Spleen (tissue), 13 donors: ENCODE measurements at places on chromosomes 2 and 18. TPM values are rescaled to one million over a fixed set of nuclear protein-coding genes. Genes with fewer than 3 reads are reported as not detected.

CDK5R2 gene
- not detected for polyA plus RNA-seq

SPC25 gene
- polyA plus RNA-seq, result 4.2 TPM

GLS gene
- 42.3 TPM for polyA plus RNA-seq

FN1 gene
- polyA plus RNA-seq, result 38.6 TPM

CNRIP1 gene
- 7.8 TPM for polyA plus RNA-seq

DSEL gene
- 0.22 TPM for polyA plus RNA-seq

ERICH2 gene
- polyA plus RNA-seq, result not detected

ANKRD23 gene
- polyA plus RNA-seq, result 3.9 TPM

ALKAL2 gene
- polyA plus RNA-seq, result 4.2 TPM

VIL1 gene
- polyA plus RNA-seq, result 0.04 TPM

C2orf78 gene
- polyA plus RNA-seq, result not detected

NGEF gene
- 0.26 TPM for polyA plus RNA-seq

ALPG gene
- polyA plus RNA-seq, result not detected

GPR39 gene
- 0.05 TPM for polyA plus RNA-seq

IRS1 gene
- polyA plus RNA-seq, result 0.89 TPM

OSR1 gene
- polyA plus RNA-seq, result 0.04 TPM

CRIM1 gene
- polyA plus RNA-seq, result 7.1 TPM

TGFA gene
- polyA plus RNA-seq, result 1.3 TPM

PROKR1 gene
- polyA plus RNA-seq, result 0.03 TPM

CLEC4F gene
- 2.0 TPM for polyA plus RNA-seq

GKN1 gene
- not detected for polyA plus RNA-seq

NBAS gene
- 24.8 TPM for polyA plus RNA-seq

SPATS2L gene
- polyA plus RNA-seq, result 9.5 TPM

AMER3 gene
- polyA plus RNA-seq, result not detected

SIGLEC15 gene
- 1.8 TPM for polyA plus RNA-seq

ANKRD53 gene
- 0.22 TPM for polyA plus RNA-seq

ABCB11 gene
- 0.12 TPM for polyA plus RNA-seq

C1QL2 gene
- polyA plus RNA-seq, result not detected

SCN3A gene
- polyA plus RNA-seq, result 1.2 TPM

SIX3 gene
- 0.03 TPM for polyA plus RNA-seq

ADD2 gene
- 0.47 TPM for polyA plus RNA-seq

DNER gene
- 0.03 TPM for polyA plus RNA-seq
